ENCODE measurements at places on chromosomes 2 and 18.

DNA sequence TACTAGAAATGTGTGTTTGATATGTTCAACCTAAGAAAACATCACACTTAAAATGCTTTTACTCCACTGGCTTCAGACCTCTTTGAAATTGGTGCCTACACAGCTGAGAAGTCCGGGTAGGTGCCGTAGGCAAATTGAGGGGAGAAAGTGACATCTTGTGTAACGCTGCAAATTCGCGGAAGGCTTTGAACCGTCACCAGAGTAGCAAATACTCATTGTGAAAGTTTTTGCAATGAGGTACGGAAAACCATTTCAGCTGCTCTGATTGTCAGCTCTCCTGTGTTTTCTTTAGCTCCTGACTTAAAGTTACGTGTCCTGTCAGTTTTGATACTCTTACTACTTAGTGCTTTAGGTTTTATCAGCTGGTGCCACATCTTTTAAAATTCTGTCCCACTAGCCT lies 224.5 kb downstream of the FAM210A start:
- peak; percentile 8 for DNase-seq

DNA sequence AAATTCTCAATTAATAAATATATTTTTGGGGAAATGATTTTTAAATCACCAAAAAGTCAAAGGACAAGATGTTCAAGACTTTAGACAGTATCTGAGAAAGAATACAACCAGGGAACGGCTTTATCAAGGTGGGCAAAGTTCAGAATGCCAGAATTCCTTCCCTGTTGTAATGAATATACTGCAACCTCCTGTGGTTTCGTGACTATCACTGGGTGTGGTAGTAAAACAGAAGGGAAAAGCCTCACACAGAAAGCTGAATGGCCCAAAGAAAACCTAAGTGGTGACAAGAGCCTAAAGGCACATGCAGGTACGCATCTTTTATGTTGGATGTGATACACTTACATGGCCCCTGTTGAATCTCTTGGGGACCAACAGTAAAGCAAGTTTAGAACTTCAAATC lies 37.1 kb downstream of the MBD2 start:
- no peak for DNase-seq

DNA sequence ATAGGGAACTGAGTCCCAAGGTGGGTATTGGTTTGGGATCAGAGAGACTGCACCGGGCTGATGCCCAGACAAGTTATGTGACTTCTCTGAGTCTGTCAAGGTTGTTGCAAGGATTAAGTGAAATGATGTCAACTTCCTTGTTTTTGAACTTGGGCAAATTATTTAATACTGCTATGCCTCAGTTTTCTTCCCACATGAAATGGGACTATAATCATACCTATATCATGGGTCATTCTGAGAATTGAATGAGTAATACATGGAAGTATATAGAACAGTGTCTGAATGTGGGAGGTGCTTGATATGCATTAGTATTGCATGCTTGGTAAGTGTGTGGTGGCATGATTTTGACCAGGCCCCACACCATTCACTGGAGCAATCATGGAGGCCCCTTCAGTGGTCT lies 99.0 kb downstream of the PRKCE start:
- DNase-seq = no peak

DNA sequence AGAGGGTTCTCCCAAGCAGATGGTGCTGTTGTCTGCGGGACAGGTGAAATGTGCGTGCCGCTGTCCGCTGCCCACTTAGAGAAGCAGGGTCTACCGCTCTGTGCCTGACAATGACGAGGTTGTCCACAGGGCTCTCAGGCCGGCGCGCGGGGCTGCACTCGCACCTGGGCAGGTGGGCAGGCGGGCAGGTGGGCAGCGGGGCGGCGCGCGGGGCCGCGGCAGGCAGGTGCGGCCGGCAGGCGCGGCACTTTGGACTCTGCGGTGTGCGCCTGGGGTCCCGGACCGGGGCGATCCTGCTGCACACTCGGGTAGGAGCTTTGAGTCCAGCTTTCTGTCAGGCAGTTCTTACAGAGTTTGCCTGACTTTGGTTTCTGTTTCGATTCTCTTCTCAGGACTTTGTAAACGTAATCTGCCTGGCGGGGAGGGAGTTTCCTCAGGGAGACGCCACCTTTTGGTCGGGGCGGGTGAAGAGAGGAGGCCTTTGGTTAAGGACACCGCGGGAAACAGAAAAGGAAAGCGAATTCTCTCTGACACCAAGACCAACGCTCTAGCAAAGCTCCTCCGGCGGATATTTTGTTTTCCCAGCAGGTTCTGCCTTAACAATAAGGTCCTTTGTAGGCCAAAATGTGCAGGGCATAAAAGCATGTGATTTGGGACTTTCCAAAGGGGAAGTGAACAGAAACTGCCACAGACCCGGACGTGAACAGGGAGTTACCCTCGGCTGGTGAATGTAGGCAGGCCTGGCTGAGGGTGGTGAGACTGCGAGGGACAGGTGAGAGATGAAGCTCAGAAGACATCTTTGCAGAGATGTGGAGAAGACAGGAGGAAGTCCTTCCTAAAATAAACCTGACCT lies at the start of gene IFIH1:
Gene IFIH1 (minus strand): TSS at position 357 of the 853 bp plus-strand sequence. CDS start 377 bp downstream, outside the sequence.
- peak; percentile 51 for DNase-seq

- no peak for DNase-seq
Measured at GRCh38 chr2:146997488-146997887, 847.3 kb upstream of the ACVR2A start.

DNA sequence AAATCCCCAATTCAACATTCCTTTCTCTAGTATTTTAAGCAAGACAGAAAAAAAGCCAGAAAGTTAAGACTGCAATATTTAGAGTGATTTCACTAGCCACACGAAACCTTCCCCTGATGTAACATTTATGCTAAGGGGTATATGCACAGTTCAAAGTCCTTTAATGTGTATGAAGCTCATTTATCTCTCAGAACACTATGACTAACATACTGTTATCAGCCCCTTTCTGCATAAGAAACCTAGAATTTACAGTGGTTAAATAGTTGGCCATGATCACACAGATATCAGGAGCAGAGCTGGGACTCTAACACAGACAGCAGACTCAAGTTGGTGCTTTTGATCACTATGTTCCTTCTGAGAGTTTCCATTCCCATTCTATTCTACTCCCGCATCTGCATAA lies 185.5 kb downstream of the CDH2 start:
- no peak for DNase-seq
